Suprapubic skin (tissue), 4 donors: ENCODE measurements at places on chromosomes 6 and 20. TPM values are rescaled to one million over a fixed set of nuclear protein-coding genes. Genes with fewer than 3 reads are reported as not detected.

CST3 gene
- 401 TPM for total RNA-seq

GHRH gene
- not detected for total RNA-seq

EFCAB8 gene
- total RNA-seq = not detected

WFDC5 gene
- 409 TPM for total RNA-seq

PROKR2 gene
- total RNA-seq = not detected

GRM1 gene
- total RNA-seq = not detected

TP53TG5 gene
- total RNA-seq = not detected

CST9 gene
- not detected for total RNA-seq

HLA-C gene
- 510 TPM for total RNA-seq

SERAC1 gene
- total RNA-seq = 9.6 TPM

ZC3H12D gene
- 0.23 TPM for total RNA-seq

SLC35D3 gene
- total RNA-seq = not detected

GRCh38 chr6:77986380-77987034, 333.7 kb downstream of the MEI4 start:
- no peak for DNase-seq

DNA sequence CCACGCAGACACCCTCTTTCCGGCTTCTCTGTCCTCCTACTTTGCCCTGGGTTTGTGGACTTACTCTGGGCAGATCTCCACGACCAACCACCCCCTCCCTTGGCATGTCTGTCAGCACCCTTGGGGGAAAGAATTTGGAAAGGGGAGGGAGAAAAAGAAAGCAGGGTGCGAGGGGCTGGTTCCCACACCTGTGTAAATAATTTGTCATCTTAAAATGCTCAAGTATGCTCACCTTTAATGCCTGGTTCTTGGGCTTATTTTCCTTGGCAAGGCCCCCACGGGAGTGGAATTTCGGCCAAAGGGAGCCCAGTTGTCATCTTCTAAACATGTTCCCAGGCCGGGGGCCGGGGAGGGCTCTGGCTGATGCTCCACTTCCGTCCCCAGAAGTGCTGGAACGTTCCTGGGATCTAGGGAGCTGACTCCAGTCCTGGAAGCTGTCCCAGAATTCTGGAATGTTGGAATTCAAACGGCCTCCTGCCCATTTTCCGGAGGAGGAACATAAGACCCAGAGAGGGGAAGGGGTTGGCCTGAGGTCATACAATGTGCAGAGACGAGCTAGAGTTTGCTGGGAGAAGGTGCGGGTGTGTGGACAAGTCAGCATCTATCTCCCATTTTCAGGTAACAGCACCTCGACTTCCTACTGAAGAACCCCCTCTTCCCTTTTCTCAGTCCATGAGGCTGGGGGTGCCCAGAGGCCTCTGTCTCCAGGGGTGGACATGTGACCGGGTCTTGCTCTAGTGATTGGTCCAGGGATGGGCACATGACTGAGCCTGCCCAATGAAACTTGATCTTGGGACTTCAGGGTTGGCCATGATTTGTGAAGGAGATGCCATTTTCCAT, 122.3 kb downstream of the CEBPB start:
- DNase-seq = peak; percentile 90

- DNase-seq = no peak
Observed at GRCh38 chr20:11168026-11168425, 494.2 kb upstream of the JAG1 start.

- DNase-seq = no peak
Observed at GRCh38 chr20:34537651-34538050, 20.9 kb upstream of the MAP1LC3A start.

DNA sequence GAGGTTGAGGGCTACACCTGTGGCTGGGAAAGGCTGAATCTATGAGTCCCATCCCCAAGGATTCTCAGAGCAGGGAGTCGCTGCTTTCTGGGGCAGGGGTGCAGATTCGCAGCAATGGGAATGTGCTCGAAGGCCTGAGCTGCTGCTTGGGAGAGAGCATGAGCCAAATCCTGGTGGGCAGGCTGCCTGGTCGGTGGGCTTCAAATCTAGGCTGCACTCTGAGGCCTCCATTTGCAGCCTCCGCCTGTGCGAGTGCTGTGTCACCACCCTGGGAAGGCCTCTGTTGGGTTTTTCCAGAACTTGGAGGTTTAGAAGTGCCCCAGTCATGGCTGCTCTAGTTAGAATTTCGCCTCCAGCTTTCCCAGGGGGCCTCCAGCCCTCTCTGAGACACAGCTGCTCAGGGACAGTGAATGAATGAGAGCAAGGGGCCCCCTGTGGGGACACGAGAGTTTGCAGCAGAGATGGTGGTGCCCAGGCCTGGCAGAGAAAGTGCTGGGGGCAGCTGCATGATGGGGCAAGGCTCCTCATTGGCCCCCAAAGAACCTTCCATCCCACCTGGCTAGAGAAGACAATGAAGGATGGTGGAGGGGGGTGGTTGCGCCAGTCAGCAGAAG, 31.1 kb upstream of the RNF24 start:
- DNase-seq = no peak

- DNase-seq = no peak
Observed at GRCh38 chr6:169487579-169488436, 214.0 kb downstream of the WDR27 start.

- no peak for DNase-seq
Observed at GRCh38 chr6:89567630-89568390, 70.7 kb downstream of the LYRM2 start.

DNA sequence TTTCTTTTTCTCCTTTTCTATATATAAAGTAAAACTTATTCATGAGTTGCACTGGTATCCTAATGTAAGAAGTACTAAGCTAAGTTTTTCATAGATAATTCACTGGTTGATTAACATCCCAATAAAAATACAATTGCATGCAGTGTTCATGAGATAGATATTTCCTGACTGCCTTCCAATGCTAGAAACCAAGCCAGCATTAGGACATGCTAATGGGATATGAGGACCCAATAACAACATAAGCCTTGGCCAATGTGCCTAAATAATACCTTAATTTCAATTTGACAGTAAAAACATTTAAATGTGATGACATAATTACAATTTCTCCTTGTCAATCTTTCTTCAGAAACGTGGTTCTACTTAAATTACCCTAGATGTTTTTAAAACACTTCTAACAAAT, 152.7 kb downstream of the RNGTT start:
- DNase-seq = no peak

- DNase-seq = no peak
Observed at GRCh38 chr20:5797843-5798462, 47.8 kb downstream of the SHLD1 start.

DNA sequence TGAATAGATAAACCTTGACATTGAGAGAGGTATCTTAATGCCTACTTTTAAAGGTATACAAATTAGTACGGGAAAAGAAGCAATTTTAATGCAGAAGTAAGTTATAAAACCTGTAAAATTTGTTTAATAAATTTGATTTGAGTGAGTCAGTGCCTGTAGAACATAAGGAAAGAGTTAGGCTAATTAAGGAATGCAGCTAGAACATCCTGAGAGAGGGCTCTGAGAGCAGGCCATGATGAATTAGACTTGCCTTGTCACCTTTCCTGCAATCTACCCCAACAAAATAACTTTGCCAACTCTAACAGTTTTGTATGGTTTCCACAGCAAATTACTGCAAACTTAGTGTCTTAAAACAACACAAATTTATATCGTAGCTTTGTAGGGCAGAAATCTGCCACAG, 700.8 kb downstream of the RFPL4B start:
- DNase-seq = no peak

GRCh38 chr6:167244991-167245390, 46.1 kb upstream of the UNC93A start:
- DNase-seq = no peak

DNA sequence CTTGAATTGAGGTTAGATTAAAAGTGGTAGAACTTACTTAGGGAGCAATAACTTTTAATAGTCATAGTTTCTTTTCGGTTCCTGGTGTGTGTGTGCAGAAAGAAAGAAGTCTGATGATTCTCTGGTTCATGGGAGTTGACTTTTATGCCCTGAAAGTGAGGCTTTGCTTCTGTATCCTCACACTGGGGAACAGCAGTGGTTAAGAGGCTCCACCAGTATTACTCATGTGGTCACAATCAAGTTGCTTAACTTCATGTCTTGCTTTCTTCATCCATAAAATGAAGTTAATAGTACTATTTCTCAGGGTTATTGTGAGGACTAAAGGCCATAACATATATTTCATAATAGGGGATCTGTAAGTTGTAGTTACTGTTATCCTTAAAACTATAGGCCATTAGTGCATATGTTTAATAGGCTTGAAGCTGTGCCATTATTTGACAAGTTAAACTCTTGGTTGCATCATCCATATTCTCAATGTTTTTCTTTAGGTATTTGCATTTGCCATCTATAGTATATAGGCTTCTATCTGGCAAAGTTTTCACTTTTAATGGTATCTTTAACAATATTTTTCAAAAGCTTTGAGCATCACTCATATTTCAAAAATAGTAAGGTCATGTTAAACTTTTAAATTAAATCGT, 262.4 kb downstream of the PLCB1 start:
- no peak for DNase-seq

- DNase-seq = no peak
Observed at GRCh38 chr20:50301712-50302111, 111.1 kb downstream of the CEBPB start.

DNA sequence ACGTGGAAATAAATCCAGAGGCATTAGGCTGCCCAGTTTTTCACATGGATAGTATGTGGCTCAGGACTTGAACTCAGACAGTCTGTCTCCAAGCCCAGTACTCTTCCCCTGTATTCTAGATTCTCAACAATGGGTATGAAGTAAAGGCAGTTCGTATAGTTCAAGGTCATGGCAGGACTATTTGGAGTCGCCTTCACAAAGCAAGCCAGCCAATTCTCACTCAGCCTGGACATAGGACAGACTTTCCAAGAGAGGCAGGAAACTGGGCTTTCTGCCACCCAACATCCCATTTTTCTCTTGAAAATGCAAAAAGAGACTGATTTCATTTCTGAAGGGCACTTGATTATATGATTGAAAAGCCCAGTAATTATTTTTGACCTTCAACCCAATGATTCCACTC, 111.0 kb downstream of the EDN1 start:
- no peak for DNase-seq

- no peak for DNase-seq
Observed at GRCh38 chr6:31060145-31060544, 49.9 kb downstream of the MUC22 start.

DNA sequence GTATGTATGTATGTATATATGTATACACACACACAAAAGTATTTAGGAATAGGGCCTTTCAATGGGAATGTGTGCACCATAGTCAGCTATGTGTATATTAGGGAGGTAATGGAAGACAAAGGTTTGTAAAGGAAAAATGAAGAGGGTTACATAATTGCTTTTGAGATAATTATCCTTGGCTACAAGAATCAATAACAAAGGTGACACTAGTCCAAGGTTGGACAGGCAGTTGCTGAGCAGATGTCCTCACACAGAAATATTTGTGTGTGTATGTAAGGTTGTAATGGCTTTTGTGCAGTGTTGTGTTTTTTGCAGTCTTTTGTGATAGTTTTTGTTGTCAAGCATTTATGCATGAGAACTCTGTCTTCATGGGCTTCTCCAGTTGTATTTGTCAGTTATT, 157.9 kb upstream of the MARCKS start:
- DNase-seq = no peak

- DNase-seq = no peak
Observed at GRCh38 chr20:878511-879307, 37.4 kb downstream of the ANGPT4 start.

GRCh38 chr6:156161471-156161870, 615.7 kb upstream of the ARID1B start:
- DNase-seq = no peak

DNA sequence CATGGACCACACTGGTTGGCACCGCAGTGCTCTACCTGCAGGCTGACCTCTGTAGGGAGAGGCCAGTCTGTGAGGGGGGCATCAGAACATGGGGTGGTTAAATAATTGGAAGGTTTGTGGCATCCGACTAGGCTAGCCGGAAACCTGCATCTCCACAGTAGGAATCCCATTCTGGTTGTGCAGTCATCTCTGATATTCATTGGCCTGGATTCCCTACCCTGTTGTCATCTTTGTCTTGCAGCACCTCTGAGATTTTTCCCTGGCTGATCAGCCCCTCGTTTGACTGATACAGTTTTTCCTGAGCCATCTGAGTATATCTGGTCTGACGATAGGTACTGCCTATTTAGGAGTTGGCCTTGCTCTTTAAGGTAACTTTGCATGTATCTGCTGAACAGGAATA, 259.4 kb downstream of the TMEM242 start:
- no peak for DNase-seq

DNA sequence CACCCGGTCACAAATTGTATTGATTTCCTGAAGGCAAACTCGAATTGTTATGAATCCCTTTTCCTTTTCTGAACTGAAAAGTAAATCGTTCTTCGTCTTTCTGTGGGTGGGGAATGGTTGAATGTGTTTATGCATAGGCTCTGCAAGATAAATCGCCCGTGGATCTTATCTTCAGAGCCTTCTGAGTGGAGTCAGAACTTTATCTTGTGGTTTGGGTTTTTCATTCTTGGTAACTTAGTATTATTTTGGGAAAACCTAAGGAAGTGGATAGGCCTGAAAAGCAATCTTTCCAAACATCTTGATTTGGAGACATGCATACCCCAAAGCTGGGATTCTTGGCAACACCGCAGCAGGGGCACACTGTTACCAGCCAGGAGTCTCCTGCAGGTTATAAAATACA, 122.4 kb downstream of the MAP3K7 start:
- DNase-seq = no peak
